ENCODE measurements at places on chromosomes 2 and 18.
A peak's percentile ranks its signal among the peaks of the same experiment; 100 is the strongest.

DNA sequence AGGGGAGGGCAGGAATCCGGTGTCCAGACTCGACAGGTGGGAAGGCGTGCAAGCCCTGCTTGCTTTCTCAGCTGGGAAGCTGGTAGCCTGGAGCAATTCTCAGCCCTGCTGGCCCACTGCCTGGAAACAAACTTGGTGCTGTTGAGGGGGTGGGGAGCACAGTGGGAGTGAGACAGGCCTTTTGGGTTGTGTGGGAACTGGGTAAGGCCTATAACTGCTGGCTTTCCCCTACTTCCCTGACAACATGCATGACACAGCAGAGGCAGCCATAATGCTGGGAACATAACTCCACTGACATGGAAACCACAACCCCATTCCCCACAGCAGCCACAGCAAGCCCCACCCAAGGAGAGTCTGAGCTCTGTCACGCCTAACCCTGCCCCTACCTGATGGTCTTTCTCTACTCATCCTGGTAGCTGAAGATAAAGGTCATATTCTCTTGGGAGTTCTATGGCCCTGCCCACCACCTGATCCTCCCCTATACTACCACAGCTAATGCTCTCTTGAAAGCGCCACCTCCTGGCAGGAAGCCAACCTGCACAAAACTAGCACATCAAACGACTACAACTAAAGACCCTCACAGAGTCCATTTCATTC lies 122.9 kb upstream of the ACVR1C start:
- peak; percentile 4 for DNase-seq

GRCh38 chr2:32742376-32742775 lies 114.5 kb downstream of the TTC27 start:
- DNase-seq: no peak

DNA sequence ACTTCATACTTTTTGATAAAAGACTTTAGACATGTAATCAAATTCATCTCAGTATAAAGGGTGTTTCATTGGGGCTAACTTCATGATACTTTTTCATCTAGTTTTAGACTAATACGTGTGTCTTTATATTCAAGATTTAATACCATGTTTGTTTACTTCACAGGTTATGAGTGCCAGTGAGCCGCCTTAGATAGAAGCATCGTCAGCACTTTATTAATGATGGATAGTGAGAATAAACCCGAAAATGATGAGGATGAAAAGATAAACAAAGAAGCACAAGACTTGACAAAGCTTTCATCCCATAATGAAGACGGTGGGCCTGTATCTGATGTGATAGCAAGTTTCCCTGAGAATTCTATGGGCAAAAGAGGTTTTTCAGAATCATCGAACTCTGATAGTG lies 33.1 kb downstream of the ZNF407 start:
- no peak for DNase-seq

DNA sequence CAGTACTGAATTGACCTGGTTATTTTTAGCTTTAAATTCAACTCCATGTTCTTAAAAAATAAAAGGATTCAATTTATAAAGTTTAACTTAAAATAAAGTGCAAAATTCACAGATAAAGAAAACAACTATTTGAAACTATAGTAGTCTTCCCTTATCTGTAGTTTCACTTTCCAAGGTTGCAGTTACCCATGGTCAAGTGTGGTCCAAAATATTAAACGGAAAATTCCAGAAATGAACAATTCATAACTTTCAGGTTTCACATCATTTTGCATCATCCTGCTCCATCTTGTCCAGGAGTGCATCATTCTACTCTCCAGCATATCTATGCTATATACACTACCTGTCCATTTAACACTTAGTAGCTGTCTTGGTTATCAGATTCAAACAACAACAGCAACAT lies 54.5 kb upstream of the ZNF804A start:
- no peak for DNase-seq
